Smooth muscle cell of trachea (primary cell): ENCODE measurements at places on chromosomes 6 and 20. TPM values are rescaled to one million over a fixed set of nuclear protein-coding genes. Genes with fewer than 3 reads are reported as not detected.

WFDC5 gene
- not detected in 2 replicates for total RNA-seq

PRPF6 gene
- total RNA-seq: 66.0 and 73.3 TPM in 2 replicates

OPN5 gene
- not detected in 2 replicates for total RNA-seq

OR2H1 gene
- total RNA-seq: not detected in 2 replicates

C6orf52 gene
- total RNA-seq: 0.50 and 0.58 TPM in 2 replicates

THBS2 gene
- 141 and 254 TPM in 2 replicates for total RNA-seq

OXT gene
- not detected in 2 replicates for total RNA-seq

LY6G5C gene
- 0.66 and 0.73 TPM in 2 replicates for total RNA-seq

CGA gene
- not detected in 2 replicates for total RNA-seq

AKAP12 gene
- 155 and 204 TPM in 2 replicates for total RNA-seq

SALL4 gene
- 0.15 and 0.17 TPM in 2 replicates for total RNA-seq

OOEP gene
- total RNA-seq: 0.29 TPM in 1 of 2 replicates, not detected in the other

FAM209A gene
- not detected in 2 replicates for total RNA-seq

HRH3 gene
- total RNA-seq: not detected in 2 replicates

DSE gene
- total RNA-seq: 64.4 and 122 TPM in 2 replicates

C6orf118 gene
- total RNA-seq: not detected in 2 replicates

MCHR2 gene
- total RNA-seq: not detected in 2 replicates

ROS1 gene
- total RNA-seq: not detected in 2 replicates

PKIB gene
- total RNA-seq: 2.6 and 11.1 TPM in 2 replicates

ENPP1 gene
- total RNA-seq: 18.0 and 42.0 TPM in 2 replicates

MUCL3 gene
- total RNA-seq: not detected in 2 replicates

CENPQ gene
- total RNA-seq: 3.5 and 7.1 TPM in 2 replicates

POFUT1 gene
- total RNA-seq: 50.0 and 66.8 TPM in 2 replicates

NT5E gene
- 428 and 588 TPM in 2 replicates for total RNA-seq

SAMD3 gene
- total RNA-seq: 2.0 and 5.1 TPM in 2 replicates

LY6G6F gene
- not detected in 2 replicates for total RNA-seq

KCNS1 gene
- 0.29 and 2.5 TPM in 2 replicates for total RNA-seq

PCNA gene
- 86.3 and 250 TPM in 2 replicates for total RNA-seq

IL17A gene
- not detected in 2 replicates for total RNA-seq

CCM2L gene
- total RNA-seq: not detected in 2 replicates

PBOV1 gene
- total RNA-seq: not detected in 2 replicates

GTPBP2 gene
- 61.5 and 67.6 TPM in 2 replicates for total RNA-seq

RUNX2 gene
- 2.2 and 4.5 TPM in 2 replicates for total RNA-seq

APOBEC2 gene
- not detected in 2 replicates for total RNA-seq

GSTA2 gene
- not detected in 2 replicates for total RNA-seq

PI16 gene
- 0.50 TPM in 1 of 2 replicates, not detected in the other for total RNA-seq

SRMS gene
- not detected in 2 replicates for total RNA-seq

DZANK1 gene
- 0.83 and 1.3 TPM in 2 replicates for total RNA-seq

GINS1 gene
- total RNA-seq: 1.3 and 9.6 TPM in 2 replicates

MYCT1 gene
- 0.44 TPM in 1 of 2 replicates, not detected in the other for total RNA-seq

GGTLC1 gene
- total RNA-seq: not detected in 2 replicates

TCFL5 gene
- total RNA-seq: 19.0 and 20.5 TPM in 2 replicates

KATNA1 gene
- total RNA-seq: 27.3 and 30.7 TPM in 2 replicates
